Left kidney (tissue), 8 donors: ENCODE measurements at places on chromosomes 7 and 10. TPM values are rescaled to one million over a fixed set of nuclear protein-coding genes. Genes with fewer than 3 reads are reported as not detected.

PNLIP gene
- not detected for polyA plus RNA-seq

GPRIN2 gene
- 4.0 TPM for polyA plus RNA-seq

DNA sequence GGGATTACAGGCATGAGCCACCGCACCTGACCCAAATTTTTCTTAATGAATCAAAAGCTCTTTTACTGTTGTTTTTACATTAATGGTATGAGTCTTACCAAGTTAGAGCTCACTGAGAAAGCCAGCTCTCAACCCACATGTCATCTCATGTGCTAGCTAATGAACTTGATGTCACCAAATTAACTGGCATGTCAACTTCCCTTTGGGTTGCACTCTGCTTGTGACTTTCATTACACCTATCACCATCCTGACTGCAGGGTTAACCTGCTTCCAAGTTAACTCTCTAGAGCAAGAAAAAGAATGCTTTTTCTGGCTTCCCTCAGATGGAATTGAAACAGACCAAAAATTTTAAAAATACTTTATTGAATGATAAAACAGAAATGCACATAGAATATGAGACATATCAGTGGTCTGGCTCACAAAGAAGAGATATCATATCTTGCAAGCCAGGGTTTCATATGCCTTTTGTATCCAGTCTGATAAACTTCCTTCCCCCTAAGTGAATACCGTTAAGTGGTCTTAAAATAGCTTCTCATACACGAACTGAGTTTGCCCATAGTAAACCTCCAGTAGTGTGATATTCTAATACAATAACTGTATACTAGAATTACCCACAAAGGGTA is 42.9 kb upstream of the TRIM24 start:
- DNase-seq, result no peak

MSMB gene
- polyA plus RNA-seq, result not detected

SYT15 gene
- polyA plus RNA-seq, result 15.0 TPM

- DNase-seq, result no peak
These were observed 43.5 kb downstream of the FEZF1 start for GRCh38 chr7:122261016-122261415.
